8988T (cell line): ENCODE measurements at places on chromosomes 5 and 9.

GRCh38 chr5:98292496-98292895 is 481.0 kb upstream of the RGMB start:
- DNase-seq = no peak

DNA sequence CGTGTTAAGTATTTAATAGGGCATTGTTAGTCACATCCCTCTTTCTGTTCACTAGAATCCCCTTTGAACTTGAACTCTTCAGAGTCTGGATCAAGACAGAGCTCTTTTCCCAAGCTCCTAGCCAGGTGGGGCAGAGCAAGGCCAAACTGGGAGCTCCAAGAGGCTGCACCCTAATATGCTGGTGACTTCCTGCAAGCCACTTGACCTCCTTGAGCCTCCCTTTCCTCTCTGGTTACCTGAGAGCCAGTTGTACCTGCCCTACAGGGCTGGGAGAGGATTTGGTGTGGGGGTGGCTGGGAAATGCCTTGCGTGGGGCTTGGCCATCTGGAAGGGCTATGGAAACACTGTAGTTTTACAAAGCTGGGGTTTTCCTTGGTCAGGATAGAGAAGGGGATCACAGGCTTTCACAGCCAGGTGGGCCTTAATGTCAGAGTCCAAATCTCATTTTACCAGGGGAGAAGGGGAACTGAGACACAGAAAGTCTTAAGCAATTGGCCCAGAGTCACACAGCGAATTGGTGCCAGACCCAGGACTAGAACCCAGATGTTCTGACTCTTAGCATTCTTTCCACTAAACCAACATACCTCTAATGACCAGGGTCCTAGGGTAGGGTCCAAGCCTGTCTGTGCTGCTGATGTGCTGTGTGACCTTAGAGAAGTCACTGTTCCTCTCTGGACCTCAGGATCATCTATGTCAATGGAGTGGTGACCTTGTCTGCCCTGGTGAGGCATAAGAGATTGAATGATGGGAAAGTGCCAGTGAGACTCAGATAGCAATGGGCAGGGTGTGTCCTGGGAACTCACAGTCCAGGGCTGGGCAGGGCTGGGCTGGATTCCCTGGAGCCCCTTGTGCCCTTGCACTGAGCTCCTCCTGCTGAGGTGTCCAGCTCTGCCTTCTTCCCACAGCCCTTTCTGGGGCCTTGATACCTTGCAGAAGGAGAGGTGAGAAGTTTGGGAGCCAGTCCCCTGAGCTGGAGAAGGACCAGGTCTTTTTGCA is 35.8 kb downstream of the GSN start:
- DNase-seq = no peak

DNA sequence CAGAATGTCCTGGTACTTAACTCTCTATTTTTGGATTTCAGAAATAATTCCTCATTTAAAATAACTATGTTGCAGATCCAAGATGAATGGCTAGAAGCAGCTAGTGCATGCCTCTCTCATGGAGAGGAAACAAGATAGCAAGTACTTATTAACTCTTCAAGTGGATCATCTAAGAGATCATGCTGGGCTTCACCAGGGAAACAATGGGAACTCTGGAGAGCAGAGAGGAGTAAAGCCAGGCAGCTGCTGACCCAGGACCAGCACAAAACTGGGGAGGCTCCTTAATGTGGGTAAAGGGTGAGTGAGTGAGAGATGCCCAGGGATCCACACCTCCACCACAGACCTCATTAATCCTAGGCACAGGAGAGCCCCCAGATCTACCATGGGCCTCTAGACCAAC is 897.8 kb upstream of the ACO1 start:
- no peak for DNase-seq

GRCh38 chr9:112180387-112180881 is 5.3 kb upstream of the SUSD1 start:
- DNase-seq = no peak

- DNase-seq = no peak
These were observed 78.5 kb downstream of the ERCC6L2 start for GRCh38 chr9:95953986-95954385.

GRCh38 chr9:130854835-130855234 is 19.8 kb downstream of the ABL1 start:
- no peak for DNase-seq

DNA sequence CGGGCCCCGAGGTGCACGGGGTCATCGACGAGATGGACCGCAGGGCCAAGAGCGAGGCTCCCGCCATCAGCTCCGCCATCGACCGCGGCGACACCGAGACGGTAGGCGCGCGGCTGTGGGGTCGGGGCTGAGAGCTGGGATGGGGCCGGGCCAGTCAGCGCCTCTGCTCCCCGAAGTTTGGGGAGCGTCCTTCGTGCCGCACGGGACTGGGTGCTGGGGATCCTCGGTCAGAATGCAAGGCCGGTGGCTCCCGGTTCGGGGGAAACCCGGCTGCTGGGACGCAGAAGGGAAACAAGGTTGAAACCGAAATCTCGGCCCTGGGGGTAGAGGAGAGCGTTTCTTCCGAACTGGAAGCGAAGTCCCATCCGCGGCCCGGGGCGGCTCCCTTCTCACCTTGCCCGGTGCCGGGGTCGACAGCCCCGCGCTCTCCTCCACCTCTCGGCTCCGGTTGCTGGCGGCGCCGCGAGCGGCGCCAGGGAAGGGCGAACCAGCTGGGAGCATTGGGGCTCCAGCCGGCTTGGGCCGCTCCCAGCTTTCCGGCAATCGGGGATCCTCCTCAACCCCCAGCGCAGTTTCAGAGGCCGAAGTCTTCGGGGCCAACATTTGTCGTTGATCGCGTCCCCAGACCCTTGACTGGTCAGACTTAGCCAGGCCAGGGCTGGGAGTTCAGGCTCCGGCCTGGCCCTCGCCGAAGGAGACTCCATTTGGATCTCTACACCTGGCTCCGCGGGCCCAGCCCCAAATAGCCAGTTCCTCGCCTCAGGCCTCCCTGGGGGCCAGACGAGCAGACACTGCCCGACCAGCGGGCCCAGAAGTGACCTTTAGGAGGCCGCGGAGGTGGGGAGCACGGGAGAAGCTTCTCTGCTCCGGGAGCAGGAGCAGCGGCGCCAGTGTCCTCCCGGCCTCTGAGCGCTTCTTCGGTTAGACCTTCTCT is 1.1 kb downstream of the LHX2 start:
- no peak for DNase-seq

- DNase-seq = no peak
These were observed 18.4 kb upstream of the SCGB3A2 start for GRCh38 chr5:147859962-147860640.

DNA sequence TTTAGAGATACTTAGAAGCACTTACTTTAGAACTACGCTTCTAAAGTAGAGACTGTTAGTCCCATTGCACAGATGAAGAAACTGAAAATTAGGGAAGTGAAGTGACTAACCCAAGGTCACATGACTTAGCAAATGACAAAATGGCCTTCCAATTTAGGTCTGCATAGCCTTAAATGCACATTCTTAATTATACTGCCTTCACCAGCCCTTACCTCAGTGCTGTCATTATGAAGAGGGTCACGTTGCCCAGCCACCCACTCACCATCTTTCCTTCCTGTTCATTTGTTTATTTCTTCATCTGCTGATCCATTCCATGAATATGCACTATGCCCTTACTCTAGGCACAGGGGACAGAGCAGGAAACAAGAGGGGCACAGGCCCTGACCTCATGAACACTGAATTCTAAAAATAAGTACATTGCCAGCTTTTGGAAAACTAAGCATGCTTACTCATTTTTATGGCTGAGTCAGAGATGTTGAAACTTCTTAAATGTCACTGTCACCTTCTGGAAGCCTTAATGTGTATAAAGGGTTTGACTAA is 8.6 kb downstream of the HAVCR2 start:
- DNase-seq = no peak

- DNase-seq = no peak
These were observed 138.5 kb downstream of the SLIT3 start for GRCh38 chr5:169162407-169162806.
